ENCODE measurements at places on chromosomes 3 and 15.

- no peak for DNase-seq
Measured at GRCh38 chr3:183015185-183015584, 34.8 kb upstream of the DCUN1D1 start.

GRCh38 chr3:197748597-197749314 lies 927 bp upstream of the FYTTD1 start:
- peak; percentile 93 for DNase-seq

DNA sequence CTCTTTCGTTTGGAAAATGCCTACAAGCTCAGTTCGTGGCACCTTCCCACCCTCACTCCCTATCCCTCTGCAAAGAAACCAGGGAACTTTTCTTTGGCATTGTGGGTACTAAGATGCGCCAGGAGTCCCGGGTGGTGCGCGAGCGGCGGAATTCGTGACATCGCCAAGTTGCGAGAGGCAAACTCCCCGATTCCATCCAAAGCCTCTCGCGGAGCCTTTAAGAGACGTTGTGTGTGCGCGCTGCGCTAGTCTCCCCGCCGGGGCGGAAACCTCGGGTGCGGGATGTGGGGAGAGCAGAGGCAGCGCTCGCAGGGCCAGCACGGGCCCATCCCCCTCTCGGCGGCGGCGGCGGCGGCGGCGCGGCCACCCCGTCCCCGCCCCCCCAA lies 443 bp upstream of the NR2F2 start:
- peak; percentile 80 for DNase-seq

DNA sequence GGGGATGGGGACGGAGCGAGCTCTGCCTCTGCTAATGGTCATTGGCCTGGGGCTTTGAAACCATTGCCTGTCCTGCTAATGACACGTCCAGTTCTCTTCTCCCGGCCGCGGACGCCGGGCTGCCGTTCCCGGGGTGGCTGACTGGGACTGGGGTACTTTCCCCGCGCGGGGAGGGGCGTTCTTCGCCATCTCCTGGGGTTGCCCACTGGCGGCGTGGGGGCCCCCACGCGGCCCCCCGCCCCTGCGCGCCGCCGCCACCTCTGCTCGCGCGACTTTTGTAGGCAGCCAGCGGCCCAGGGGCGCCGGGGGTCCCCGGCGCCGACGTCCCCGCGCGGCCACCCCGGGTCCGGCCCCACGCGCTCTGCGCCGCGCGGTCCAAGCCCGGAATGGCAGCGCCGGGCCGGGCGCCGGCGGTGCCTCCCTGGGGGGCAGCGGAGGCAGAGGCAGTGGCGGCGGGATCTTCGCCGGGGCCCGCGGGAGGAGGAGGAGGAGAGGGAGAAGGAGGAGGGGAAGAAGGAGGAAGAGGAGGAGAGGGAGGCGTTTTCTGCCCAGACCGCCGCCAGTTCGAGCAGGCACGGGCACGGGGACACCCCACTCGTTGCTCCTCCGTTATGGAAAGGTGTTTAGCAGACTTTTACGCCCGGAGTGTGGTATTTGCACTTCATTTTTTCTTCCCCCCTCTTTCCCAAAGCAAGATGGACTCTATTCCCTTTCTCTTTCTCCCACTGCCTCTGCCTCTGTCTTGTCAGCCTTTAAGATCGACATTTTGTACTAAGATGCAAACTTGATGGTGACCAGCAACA lies 2.3 kb downstream of the BBX start:
- DNase-seq, result peak; percentile 55

DNA sequence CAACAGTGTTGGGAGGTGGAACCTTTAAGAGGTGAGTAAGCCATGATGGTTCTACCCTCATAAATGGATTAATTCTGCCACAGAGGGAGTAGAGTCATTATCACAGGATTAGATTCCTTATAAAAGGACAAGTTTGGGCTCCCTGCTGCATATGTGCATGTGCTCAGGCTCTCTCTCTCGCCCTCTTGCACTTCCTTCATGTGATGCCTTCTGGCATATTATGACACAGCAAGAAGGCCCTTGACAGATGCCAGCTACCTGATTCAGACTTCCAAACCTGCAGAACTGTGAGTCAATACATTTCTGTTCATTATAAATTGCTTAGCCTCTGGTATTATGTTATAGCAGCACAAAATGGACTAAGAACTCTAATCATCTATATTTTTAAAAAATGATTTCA lies 205.3 kb downstream of the CTNNB1 start:
- DNase-seq, result no peak

DNA sequence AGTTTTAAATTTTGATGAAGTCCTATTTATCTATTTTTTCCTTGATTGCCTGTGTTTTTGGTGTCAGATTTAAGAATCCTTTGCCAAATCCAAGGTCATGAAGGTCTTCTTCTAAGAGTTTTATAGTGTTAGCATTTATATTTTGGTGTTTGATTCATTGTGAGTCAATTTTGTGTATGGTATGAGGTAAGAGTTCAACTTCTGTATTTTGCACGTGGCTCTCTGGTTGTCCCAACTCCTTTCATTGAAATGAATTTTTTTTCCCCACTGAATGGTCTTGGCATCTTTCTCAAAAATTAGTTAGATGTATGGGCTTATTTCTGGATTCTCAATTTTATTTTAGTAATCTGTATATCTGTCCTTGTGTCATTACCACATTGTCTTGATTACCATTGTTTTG lies 57.1 kb upstream of the STRIT1 start:
- DNase-seq, result no peak

- DNase-seq, result peak; percentile 78
Measured at GRCh38 chr15:99085413-99086326, 19.2 kb upstream of the SYNM start.

- peak; percentile 27 for DNase-seq
Measured at GRCh38 chr3:153829606-153830170, 291.5 kb upstream of the ARHGEF26 start.

- no peak for DNase-seq
Measured at GRCh38 chr3:100359035-100359434, 24.5 kb downstream of the NIT2 start.

GRCh38 chr3:53354945-53355498 lies 7.7 kb upstream of the DCP1A start:
- DNase-seq, result peak; percentile 24

DNA sequence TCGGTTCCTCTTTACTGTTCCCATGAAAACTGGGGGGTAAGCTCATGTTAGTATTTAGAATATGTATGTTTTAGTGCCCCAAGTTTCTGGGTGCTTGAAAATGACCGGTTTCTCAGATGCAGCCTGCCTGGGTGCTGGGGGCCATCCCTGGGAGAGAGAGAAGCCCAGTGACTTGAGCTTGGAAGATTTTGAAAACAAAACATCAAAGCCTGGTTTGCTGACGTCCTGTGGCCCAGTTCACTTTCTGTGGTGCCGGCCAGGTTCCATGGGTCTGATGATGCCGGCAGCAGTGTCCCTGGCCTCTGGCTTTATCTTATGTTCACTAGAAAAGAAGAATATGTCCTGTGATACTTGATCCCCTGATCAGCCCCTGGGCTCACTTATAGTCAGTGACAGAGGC lies 17.1 kb downstream of the APBA2 start:
- no peak for DNase-seq

DNA sequence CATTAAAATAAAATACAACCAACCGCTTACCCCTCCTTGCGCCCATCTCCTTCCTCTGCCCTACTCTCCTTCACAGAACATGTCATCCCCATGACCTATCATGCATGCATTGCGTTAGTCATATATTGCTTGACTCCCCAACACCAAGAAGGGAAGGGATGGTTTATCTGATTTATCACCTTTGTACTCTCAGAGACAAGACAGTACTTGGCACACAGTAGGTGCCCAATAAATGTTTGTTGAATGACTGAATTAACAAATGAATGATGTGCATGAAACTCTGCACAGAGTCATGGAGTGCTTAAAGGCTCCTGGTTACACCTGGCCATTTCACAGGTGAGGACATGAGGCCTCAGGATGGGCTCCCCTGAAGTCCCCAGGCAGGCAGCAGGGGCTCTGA lies 59.7 kb downstream of the IQSEC1 start:
- no peak for DNase-seq

DNA sequence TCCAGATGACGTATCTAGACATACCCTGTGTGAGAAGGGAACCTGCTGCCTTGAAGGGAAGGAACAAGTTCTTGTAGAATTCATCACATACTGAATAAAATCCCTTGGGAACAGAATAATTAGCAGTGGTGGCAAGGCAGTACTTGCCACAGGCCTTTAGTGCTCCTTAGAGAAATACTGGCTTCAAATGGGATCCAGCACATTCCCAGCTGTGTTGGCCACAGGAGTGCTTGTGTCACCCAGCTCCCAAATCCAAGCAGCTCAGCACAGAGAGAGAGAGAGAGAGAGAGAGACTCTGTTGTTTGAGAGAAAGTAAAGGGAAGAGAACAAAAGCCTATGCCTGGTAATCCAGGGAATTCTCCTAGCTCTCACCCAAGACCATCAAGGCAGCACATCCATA lies 969.0 kb upstream of the ALCAM start:
- peak; percentile 14 for DNase-seq

- DNase-seq, result no peak
Measured at GRCh38 chr3:23698652-23699313, 107.0 kb upstream of the UBE2E1 start.

DNA sequence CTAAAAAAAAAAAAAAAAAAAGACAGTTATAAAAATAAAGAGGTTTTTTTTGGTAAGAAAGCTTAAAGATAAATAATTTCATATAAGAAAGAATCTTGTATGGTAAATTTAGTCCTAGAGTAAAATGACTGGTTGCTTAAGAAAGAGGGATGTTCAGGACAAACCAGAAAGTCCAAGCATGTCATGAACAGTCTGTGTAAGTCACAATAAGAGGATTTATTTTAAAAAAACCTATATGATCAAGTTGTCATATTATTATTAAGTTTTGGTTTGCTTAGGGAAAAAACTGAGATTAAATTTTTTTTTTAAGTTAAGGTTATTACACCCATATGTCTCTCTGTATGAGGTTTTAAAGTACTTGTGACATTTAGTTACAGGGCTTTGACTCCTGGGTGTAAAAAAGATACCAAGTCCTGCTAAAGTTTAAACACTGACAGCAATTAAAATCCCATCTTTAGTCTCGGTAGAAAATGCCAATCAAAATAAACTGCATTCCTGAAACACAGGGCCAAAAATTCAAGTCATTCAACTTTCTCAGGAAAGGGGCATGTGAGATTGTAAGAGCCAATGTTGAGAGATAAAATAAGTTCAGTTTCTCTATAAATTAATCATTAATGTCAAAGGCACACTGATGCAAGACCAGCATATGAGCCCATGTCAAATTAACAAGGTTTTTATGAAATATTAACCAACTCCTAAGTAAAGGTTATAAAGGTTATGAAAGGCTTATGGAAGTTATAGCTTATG lies 8.5 kb upstream of the BDH1 start:
- DNase-seq, result no peak

DNA sequence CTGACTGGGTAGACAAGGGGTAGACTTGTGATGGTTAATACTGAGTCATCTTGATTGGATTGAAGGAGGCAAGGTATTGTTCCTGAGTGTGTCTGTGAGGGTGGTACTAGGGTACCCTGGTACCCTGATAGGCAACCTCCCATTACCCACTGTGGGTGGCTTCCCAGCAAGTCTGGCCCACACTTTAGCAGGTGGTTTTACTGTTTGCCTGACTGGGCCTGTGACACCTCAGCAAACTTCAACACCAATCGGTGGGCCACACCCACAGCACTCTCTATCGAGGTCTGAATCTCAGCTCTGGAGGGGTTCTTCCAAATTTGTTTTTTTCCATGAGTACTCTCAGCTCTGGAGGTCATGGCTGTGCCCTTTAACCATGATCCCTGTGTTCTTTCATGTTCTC lies 24.6 kb upstream of the SH3GL3 start:
- DNase-seq, result no peak

DNA sequence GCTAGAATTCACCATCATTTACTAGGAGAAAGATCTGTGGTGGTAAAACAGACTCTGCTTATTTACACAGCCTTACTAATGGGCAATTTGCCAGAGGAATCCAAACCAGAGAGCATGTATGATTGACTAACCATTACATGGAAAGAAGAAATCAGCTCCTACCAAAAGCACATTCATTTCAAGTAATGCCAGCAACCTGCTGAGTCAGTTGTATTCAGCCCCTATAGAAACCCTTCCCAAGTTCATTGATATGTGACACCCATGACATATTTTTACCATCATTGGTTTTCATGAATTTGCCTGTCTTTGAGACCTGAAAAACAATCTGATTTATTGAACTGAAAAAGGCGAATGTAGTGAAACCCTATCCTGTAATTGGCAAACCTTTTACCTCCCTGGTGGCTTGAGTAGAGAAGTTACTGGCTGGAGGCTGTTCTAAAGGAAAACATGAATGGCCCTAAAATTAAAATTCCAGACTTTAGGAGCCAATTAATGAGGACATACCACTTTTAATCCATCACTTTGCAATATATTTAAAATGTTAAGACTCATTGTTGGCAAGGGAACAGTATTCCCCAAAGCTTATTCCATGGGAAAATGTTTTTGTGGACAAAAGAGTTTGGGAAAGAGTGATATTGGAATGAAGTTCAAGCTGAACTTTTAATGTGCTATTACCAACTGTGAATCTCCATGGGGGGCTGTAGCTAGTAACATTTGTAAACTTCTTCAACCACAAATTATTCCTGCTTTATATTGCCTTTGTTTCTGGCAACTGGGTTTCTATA lies 542.9 kb downstream of the FHIT start:
- peak; percentile 84 for DNase-seq

GRCh38 chr3:85780806-85781205 lies 822.0 kb downstream of the CADM2 start:
- DNase-seq, result no peak

DNA sequence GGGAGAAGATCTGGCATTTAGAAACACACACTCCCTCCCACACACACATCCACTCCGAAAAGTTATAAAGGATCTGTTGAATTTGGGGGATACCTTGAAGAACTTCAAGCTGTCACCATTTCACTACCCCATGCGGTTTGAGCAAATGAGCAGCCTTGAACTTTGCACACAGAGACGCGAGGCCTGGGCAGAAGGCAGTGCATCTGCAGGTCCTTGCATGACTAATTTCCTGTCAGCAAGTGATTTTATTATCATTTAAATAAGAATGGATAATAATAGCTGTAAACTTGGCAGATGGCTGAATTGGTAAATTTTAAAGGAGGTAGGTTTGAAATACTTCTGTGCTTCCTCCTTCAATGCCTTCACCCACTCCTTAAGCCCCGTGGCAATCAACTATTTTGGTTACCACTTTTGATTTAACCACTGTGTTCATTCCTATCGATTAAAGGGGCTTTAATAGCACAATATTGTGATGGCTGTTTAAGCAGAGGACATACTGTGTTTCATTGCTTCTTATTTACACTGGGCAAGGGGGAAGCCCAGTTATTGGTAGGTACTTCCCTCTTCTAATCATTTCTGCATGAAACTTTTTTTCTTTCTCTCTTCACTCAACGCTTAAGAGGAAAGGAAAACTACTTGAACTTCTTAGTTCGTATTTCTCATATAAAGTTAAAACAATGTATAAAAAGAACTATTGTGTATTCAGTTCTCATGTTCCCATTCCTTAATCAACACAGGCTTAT lies 108.1 kb downstream of the ROBO2 start:
- DNase-seq, result peak; percentile 24

DNA sequence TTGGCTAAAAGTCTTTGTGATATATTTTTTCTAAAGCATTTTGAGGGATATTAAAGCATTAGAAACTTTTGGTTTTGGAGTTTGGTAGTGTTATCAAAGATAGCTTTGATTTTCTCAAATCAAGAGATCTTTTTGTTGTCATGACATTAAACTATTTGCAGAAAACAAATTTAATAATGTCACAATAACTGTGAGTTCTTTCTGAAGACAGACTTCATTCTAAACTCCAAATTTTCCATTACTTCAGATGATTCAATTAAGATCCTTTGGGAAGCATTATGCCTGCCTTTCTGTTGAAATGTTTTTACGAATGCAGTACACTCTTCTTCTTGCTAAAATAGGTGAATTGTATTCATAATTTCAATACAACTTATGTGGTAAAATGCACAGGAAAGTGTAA lies 145.4 kb downstream of the ALCAM start:
- DNase-seq, result no peak

Data from fibroblast of skin of back (primary cell).